ENCODE measurements at places on chromosomes 7 and 10.

GRCh38 chr7:94237417-94237816, 157.3 kb upstream of the COL1A2 start:
- DNase-seq, result no peak

DNA sequence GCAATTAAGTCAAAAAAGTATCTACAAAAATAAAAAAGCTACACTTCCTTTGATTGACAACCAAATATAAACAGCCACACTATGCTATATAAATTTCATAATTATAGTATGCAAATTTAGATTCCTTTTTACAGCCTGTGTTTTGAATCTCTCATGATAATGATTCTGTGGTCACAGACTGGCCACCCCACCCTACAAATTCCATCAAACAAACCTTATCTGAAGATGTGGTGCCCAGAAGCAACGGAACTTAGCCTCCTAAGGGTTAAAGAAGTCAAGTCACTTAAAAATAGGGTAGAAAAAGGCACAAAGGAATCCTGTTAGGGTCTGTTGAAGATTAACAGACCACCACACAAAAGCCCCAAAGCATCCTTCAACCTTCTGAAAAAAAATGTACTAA, 351.8 kb downstream of the INHBA start:
- no peak for DNase-seq

GRCh38 chr7:28784171-28784902, 173.8 kb downstream of the TRIL start:
- DNase-seq, result no peak

DNA sequence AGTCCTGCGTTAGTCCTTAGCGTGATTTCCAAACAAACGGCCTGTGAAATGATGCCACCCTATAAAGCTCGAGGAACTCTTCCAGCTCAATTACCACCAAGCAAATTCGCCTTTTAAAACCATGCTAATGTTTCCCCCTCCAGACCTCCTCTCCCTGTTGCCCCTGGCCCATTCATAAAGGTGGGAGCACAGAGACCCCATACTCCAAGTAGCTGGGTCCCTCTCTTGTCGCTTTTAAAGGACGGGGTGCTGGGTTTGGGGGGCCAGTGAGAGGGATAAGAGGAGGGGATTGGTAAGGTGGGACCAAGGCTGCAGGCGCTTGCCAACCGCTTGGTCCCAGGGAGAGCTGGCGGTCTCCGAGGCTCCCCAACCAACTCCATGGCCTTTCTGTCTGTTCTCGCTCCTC, 1.2 kb downstream of the HMX2 start:
- no peak for DNase-seq

DNA sequence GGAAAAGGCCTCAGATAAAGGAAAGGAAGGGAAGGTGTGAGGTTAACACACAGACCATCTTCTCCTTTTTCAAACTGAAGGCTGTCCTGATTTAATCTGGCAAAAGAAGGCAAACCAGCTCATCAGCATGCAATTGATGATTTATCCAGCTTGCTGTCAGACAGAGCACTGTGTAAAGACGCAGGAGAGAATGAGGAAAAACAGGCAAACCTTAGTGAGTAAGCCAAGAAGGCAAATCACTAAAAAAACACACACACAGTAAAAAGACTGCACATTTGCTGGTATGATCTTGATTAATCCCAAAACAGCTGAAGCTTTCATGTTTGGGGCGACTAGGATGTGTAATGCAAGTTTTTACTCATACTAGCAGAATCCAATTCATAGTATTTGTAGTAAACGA, 65.8 kb upstream of the SKAP2 start:
- no peak for DNase-seq

DNA sequence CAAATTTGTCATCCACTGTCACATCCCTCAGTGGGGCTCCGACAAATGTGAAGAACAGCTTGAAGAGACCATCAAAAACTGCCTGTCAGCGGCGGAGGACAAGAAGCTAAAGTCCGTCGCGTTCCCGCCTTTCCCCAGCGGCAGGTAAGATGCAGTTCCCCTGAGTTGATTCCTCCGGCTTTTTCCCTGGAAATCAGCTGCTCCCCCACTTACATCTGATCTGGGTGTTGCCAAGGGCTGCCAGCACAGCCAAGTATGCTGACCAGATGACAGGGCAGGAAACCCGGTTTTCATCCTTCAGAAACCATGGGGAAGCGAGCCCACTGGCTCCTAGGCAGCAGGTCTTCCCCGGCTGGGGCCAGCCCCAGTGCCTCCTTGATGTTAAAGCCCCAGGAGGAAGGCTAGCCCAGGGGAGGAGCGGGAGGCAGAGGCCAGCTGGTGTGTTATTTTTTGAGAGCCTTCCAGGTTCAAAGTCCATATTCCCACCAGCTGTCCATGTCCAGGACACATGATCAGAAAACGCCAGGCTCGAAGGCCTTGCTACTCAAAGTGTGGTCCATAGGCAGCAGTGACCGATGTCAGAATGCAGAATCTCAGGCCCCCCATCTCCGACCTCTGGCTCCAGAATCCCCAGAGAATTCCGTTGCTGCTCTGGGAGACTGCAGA, 23.4 kb downstream of the AIFM2 start:
- no peak for DNase-seq

- no peak for DNase-seq
These were observed 1.3 kb downstream of the ANKRD16 start for GRCh38 chr10:5888351-5888750.

DNA sequence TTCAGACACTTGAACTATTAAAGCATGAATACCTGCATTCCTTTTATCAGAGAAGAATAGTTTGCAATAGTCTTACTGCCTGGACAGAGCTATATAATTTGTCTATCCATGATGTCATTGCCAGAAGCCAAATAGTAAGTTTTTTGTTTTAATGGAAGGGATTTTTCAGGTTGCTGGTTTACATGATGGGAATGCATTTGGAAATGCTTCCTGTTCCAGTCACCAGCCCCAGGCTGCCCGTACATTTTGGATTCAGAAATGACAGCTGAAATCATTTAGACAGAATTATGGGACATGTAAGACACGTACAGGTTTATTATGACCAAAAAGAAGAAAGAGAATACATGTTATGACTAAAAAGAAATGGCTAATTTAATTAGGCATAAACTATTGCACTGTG, 293.1 kb downstream of the CDK14 start:
- DNase-seq, result no peak

- DNase-seq, result no peak
These were observed 94.6 kb upstream of the MACROH2A2 start for GRCh38 chr10:69957886-69958555.

DNA sequence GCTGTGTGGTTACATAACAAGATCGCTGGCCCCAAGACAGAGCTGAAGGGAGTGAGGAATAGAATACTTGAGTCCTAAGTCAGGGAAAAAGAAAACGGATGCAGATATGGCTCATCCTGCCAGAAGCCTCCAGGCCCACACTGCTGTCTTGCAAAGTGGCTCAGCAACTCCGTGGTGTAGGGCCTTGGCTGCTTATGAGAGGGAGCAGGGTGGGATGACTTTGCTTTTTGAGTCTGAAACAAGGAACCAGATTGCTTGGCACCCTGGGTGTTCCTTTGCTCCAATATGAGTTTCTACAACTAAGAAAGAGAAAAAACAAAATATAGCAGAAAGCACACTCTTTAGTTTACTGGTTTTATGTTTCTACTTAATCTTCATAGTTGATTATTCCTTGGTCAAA, 193.8 kb upstream of the WDR11 start:
- no peak for DNase-seq

- no peak for DNase-seq
These were observed 136.2 kb downstream of the SORCS3 start for GRCh38 chr10:104777086-104777799.

DNA sequence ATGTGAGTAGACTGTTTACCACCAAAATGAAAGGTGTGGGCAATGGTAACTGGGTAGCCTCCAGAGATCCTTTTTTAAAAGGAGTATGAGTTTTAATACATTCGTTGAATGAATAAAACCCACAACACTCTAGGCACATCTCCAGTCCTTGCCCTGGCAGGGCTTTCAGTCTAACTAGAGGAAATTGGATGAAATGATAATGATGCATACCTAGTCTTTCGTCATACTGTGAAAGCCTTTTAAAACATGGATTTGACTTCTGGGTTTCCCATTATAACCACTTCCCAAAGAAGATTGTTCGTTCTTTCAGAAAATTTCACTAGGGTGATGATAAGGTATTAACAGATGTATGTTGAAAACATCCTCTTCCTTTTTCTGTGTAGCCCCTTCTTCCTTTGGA, 110.8 kb downstream of the REEP3 start:
- DNase-seq, result no peak

DNA sequence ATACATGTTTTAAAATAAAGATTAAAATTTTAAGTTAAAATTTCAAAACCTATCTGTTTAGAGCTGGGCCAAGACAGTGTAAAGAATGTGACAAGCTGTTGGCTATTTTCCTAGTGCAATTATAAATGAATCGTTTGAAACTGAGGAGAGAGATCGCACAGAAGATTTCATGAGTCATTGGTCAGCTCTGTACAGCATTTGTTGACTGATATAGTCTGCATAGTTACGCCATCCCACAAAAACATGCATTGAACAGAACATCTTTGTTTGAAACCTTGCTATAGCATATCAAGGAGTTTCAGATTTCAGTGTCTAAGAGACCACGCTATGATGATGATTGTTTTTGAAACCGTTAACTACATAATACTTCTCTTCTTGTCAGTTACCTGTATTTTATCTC, 1.3 kb upstream of the C10orf67 start:
- DNase-seq, result no peak

DNA sequence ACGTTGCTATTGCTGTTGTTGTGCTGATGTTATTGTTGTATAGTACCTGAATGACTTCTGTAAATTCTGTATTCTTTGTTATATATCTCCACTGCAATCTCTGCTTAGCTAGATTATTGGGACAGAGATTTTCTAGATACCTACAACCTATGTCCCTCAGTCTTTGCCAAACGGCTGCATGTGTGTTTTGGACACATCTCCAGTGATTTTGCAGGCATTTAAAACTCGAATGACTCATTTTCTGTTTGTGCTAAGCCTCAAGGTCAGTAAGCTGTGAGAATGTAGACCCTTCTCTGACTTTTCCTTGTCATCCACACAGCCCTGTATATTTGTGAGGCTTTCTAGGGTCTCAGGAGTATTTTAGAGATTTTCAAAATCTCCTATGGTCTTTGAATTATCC, 410.7 kb downstream of the POM121L12 start:
- no peak for DNase-seq

GRCh38 chr7:113285411-113285810, 167.1 kb upstream of the SMIM30 start:
- no peak for DNase-seq

DNA sequence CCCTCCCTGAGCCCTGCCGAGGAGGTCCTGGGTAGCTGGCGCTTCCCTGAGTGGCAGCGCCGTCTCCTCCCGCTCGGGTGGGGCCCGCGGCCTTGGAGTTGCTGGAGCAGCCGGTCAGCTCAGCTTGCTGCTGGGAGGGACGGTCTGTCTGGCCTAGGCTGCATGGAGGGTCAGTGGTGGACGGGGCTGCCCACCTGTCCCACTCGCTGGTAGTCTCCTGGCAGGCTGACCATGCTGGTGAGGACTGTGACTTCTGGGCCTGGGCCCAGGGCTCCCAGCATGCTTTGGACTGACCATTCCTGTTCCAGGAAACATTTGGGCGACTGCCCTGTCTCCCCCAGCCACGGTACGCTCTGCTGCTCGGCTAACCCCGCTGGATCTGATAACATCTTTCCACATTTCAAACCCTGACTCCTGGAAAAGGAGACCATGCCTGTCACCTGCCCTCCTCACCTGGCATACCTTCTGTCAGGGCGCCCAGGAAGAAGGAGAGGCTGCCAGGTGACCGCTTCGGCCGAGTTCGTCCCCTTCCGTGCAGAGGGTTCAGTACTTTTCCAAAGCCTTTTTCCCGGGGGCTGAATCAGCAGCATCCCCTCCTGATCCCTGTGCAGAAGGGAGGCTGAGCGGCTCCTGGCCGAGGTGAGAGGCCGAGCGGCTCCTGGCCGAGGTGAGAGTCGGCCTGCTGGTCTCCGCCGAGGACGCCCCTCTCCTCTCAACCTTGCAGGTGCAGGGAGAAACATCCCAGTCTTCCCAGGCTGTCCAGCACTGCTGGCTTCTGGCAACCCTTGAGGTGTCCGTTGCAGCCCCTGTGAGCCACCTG, 43.4 kb downstream of the FAM20C start:
- DNase-seq, result no peak

DNA sequence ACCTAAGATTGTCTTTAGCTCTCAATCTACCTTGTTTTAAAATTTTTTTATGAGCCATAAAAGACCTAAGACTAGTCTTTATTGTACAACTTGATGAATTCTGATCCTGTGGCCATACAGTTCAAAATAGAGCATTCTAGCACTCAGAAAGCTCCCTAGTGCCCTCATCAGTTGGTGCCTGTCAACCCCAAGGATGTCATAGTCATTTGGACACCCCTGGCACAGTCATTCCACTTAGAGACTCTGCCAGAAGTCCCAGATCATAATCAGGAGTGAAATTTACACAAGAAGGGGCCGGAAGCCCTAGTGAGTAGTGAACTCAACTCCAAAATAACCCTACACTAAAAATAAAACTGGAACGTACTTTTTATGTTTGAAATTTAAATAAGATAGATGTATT, 80.0 kb upstream of the INSIG1 start:
- no peak for DNase-seq

- DNase-seq, result no peak
These were observed 37.2 kb downstream of the VOPP1 start for GRCh38 chr7:55534916-55535590.

DNA sequence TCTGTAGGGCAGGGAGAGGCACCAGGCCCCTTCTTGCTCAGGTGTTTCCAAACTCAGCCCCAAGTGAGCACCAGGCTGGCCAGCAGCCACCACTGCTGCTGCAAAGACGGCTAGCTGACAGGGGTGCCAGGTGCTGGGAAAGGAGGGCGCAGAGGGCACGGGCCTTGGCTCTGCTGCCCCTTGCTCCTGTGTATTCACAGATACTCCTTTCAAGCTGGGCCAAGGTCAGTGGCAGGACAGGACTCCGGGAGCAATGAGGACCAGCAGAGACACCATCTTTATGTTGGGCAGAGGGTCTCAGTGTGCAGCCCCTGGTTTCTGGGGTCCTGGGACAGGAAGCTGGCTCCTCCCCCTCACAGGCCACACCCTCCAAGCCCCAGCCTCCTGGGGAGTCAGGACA, 110.1 kb downstream of the SMURF1 start:
- no peak for DNase-seq

DNA sequence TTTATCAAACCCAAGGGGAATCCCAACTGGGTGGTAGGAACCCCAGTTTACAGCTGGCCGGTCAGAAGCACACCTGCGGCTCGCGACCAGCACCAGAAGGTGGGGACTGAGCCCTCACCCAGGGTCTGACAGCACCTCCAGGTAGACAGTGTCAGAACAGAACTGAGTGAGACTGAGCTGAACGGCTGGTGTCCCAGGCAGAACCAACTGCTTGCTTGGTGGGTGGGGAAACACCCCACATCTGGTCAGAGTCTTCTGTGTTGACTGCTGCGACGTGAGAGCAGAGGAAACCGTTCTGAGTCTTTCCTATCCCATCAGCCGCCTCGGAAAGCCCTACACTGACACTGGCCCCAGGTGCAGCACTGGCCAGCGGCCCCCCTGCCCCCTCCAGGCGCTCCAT, 160.7 kb downstream of the MAD1L1 start:
- DNase-seq, result no peak

- DNase-seq, result no peak
These were observed 1105.7 kb downstream of the XPNPEP1 start for GRCh38 chr10:108817584-108817983.
